ENCODE measurements at places on chromosomes 13 and 19.
A peak's percentile ranks its signal among the peaks of the same experiment; 100 is the strongest.

GRCh38 chr13:21287331-21287907, 111.0 kb downstream of the MRPL57 start:
- no peak for DNase-seq

DNA sequence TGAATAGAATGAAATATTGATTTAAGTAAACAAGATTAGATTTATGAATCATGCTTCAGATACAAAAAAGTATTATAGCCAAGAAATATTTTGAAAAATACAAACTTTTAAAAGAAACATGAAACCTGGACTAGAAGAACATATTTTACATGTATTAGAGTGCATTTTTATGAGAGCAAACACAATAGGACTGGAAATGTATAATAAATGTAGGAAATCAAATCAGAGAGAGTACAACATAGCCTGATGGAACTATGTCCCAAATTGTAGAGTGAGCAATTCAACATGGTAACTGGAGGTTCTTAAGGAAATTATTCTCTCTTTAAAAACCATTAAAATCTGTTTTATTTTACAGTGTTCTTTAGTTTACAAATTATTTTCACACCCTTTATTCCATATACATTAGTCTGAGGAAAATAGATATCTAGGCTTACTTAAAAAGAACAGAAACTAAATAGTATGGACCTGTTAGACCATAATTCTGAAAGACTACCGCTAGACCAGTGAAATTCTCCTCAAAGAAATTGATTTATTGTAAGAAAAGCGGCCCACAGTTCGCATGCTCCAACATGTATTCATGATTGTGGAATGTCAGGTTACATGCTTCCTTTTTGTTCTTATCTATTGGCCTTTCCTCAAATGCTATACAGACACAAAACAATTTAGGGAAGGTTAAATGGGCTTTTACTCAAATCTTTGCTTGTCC, 1526.5 kb upstream of the SLC10A2 start:
- no peak for DNase-seq

DNA sequence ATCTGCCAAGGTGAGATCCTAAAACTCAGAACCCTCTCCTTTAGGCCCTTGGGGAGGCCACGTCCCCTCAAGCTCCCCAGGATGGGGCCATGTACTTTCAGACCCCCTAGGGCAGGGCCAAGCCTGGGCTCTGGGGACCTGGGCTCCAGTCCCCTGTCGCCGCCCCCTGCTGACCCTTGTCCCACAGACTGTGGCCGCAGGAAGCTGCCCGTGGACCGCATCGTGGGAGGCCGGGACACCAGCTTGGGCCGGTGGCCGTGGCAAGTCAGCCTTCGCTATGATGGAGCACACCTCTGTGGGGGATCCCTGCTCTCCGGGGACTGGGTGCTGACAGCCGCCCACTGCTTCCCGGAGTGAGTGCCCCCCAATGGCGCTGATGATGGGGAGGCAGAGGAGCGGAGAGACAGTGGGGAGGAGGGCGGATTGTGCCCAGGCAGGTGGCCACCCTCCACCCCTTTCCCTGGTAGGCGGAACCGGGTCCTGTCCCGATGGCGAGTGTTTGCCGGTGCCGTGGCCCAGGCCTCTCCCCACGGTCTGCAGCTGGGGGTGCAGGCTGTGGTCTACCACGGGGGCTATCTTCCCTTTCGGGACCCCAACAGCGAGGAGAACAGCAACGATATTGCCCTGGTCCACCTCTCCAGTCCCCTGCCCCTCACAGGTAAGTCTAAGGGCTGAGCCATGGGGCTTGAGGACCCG, 18.8 kb downstream of the HPN start:
- DNase-seq = no peak

DNA sequence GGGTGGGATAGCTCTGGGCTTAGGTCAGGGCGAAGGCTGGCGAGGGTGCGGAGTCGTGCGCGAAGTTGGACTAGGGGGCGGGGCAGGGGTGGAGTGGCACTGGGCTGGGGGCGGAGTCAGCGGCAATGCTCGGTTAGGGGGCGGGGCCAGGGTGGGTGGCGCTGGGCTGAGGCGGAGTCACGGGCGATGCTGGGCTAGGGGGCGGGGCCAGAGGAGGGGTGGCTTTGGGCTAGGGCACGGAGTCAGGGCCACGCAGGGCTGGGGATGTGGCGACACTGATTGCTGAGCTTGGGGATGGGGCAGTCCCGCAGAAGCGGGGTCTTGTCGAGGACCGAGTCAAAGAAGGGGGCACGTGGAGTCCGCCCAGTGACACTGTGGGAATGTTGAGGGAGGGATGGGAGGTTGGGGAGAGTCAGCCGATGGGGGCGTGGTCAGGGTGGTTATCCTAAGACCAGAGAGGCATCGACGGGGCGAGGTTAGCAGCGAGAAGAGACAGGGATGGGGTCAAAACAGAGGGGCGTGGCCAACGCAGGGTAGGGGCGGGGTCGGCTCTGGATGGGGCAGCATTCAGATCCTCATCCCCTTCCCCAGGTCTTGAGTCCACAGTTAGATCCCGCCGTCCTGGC, 8.7 kb downstream of the HOMER3 start:
- DNase-seq = peak; percentile 85

DNA sequence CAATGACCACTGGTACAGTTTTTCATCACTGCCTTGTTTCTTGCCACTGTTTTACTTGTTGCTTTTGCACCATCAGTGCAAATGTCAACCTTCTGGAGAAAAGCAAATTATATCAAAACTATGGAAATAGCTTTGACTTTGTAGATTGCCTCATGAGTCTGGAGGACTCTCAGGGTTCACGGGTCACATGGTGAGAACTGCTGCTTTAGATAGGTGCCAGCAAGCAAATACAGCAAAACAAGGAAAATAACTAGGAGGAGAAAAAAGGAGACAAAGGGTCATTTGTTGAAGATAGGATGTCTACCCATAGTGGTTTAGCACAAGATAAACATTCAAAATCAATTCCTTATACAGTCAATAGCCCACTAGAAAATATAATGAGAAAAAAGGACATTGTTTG, 33.1 kb downstream of the POLR1D start:
- no peak for DNase-seq

DNA sequence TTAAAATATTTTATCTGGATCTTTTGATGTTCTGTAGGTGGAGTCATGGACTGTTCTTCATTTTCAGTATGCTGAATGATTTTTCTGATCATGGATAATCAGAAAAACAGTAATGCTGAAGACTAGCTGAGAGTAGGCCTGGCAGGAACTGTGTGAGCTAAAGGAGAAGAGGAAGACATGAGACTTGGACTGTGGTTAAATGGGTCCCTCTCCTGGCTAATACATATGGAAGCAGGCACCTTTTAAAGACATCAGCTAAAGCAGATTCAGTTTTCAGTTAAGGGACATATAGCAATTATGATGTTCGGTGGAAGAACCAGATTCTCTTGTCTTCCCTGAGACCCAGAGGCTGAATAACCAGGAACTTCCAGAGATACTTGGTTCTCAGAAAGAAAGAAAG, 169.4 kb downstream of the OLFM4 start:
- no peak for DNase-seq

GRCh38 chr19:27647423-27647822, 1565.5 kb downstream of the UQCRFS1 start:
- DNase-seq = no peak

GRCh38 chr13:32008518-32009175, 22.9 kb upstream of the FRY start:
- DNase-seq = no peak

- DNase-seq = no peak
Observed at GRCh38 chr13:32409561-32410421, 18.1 kb downstream of the N4BP2L1 start.

DNA sequence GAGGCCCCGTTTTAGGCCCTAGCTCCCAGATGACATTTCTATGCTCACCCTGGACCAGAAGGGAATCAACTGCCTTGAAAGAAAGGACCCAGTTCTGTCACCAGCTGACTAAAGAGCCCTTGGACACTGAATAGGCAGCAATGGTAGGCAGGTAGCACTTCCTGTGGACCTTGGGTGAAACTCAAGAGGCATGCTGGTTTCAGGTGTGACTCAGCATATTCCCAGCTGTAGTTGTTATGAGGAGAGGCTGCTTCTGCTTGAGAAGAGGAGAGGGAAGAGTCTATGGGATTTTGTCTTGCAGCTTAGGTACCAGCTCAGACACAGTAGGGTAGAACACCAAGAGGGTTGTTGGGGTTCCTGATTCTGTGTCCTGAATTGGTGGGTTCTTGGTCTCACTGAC, 37.9 kb upstream of the HTR2A start:
- DNase-seq = no peak

DNA sequence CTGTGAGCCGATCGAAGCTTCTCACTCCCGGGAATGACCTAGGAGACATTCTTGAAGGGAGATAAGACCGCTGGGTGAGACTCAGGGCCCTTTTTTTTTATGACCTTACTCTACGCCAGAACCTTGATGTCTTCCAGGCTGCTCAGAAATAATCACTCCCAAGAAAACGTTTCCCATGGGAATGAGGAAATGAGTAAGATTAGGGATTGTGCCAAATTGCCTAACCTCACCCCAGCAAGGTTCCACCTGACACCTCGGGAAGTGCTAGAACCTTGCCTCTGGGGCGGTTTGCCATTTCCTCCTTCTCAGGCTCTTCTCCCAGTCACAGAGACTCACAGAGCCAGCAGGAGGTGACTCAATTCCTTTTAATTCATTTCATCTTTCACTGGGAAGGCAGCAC, 2.3 kb downstream of the SLC46A3 start:
- DNase-seq = no peak

GRCh38 chr13:50611117-50611781, 232.2 kb downstream of the DLEU7 start:
- DNase-seq = no peak

DNA sequence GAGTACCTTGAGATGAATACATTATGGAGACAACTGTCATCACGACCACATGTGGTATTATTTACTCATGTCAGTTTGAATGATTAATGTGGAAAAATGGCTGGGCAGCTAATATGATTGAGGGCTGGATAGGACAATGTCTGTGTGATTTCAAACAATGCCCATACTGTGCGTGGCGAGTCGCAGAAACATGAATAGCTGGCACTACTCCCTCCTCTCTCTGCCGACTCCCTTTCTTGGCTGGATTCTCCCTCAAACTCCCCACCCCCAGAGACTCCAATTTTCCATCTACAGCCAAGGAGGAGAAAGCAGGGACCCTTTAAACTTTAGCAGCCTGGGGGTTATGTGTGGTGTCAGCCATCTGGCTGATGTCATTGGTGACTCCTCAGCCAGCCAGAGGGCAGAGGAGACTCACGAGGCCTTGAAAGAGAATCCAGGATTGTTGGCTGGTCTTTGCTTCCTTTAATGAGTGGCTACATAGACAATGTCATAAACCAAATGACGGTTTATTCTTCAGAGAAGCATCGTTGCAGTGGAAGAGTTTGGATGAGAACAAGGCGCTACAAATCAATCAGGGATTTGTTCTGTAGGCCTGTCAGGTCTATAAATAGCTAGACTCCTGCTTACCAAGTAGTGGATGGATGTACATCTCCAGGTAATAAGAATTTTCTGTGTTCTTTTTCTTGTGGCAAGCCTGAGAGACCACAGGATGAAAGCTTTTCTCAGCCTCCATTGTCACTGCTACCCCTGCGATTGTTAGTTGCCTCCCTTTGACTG, 165.6 kb downstream of the DLEU7 start:
- DNase-seq = no peak

DNA sequence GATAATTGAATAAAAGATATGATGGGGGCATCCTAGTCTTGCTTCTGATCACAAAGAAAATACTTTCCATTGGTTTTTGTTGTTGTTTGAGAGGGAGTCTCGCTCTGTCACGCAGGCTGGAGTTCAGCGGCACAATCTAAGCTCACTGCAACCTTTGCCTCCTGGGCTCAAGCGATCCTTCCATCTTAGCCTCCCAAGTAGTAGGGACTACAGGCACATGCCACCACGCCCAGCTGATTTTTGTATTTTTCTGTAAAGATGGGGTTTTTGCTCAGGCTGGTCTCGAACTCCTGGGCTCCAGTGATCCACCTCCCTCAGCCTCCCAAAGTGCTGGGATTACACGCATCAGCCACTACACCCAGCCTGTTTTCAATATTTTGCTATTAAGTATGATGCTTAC, 17.1 kb upstream of the PSMC4 start:
- DNase-seq = peak; percentile 22

DNA sequence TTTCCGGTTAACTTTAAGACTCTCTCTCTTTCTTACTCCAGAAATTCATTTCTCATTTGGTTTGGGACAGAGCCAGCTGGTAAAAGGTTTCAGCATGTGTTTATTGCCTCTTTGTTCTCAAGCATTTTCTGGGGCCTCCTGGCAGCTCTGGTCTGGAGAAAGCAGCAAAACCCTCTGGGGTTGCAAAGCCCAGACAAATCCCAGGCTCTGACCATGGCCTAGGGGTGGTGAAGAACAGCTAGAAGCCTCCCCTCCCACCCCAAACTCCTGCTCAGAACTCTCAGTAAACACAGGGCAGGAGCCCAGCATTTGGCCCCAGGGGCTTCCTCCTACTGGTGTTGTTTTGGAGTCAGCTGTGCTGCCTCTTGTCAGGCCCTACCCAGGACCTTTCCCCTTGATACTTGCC, 124.2 kb upstream of the SERP2 start:
- no peak for DNase-seq

DNA sequence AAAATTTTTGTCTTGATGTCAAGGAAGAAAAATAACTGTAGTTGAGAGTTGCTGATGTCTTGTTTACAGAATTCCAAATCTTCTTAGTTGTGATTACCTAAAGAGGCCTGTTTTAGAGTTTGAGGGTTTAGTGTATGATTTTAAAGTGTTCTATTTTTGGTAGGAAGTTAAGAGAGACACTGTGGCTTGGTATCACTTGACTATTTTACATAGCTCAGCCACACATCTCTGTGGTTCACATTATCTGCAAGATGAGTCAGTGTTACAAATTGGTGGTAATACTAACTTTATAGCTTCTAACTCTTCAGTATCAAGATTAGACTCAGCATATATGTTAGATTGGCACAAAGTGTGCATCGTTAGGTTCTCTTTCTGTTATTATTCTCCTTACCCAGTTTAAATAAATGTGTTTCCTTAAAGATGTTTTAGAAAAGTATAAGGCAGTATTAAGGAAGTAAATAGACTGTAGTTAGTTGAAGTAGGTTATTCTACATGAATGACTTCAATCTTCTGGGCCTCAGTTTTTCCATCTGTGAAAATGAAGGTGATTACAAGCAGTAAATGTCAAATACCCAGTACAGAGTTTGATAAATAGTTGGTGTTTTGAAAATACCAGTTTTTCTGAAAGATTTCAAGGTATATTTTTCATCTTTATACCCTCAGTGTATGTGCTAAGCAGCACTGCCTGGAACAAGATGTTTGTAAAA, 33.4 kb downstream of the COG6 start:
- no peak for DNase-seq

DNA sequence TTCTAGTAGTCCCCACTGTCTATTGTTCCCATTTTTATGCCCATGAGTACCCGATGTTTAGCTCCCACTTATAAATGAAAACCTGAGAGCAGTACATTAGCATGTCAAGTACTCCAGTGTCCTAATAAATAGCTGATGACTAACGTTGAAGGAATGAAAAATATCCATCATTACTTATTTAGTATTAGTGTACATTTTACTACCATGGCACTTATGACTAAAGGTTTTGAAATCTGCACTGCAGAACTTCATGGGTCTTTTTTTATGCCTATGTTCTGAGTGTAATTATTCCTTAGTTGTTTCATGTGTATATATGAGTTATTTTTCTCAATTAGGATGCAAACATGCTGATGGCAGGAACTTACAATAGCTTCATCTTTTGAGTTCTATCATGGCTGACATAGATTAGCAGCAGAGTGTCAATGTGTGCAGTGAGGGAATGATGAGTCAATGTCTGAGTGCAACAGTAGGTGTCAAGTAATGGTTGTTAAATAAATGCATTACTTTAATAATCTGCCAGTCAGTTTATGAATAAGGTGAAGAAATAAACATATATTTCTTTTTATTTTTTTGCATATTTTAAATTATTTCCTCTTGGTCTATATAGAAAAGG, 188.4 kb downstream of the ITGBL1 start:
- DNase-seq = no peak

GRCh38 chr19:45342911-45343310, 2.4 kb downstream of the KLC3 start:
- DNase-seq = no peak
